ENCODE measurements at places on chromosomes 5 and 9.

- no peak for DNase-seq
- H3K4me1 ChIP-seq, result no peaks in the 10 kb centered on the region
- no peaks in the 10 kb centered on the region for H3K36me3 ChIP-seq
- peak overlapping the region; percentile 26 for H3K27ac ChIP-seq
- H3K27me3 ChIP-seq, result peaks cover 4% of the 10 kb centered on the region
Measured at GRCh38 chr9:131076347-131077195, 19.8 kb upstream of the AIF1L start.

DNA sequence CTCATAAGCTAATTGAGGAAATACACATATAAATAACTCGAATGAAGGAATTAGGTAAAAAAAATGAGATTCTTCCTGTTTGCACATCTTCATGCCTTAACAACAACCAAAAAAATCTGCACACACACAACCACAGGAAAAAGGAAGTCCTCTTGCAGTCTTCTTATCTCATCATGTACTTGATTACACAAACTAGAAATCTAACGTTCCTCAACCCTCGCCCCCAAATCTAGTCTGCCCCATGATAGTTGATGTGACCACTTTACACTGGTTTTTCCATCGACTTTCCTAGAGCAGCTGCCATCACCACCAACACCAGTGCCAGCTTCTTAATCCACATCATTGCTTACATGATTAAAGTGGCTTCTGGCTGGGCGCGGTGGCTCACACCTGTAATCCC is 31.2 kb upstream of the RNU6ATAC start:
- H3K4me3 ChIP-seq, result no peak overlapping the region
- H3K36me3 ChIP-seq, result no peaks in the 10 kb centered on the region
- no peak for DNase-seq
- H3K27me3 ChIP-seq, result peaks cover 40% of the 10 kb centered on the region
- no peak overlapping the region for H3K27ac ChIP-seq

GRCh38 chr5:86570427-86571083 is 47.2 kb upstream of the COX7C start:
- no peaks in the 10 kb centered on the region for H3K36me3 ChIP-seq
- peaks cover 2% of the 10 kb centered on the region for H3K27me3 ChIP-seq
- peak overlapping the region; percentile 66 for H3K27ac ChIP-seq
- H3K4me3 ChIP-seq, result no peak overlapping the region
- DNase-seq, result no peak
- H3K4me1 ChIP-seq, result no peaks in the 10 kb centered on the region

DNA sequence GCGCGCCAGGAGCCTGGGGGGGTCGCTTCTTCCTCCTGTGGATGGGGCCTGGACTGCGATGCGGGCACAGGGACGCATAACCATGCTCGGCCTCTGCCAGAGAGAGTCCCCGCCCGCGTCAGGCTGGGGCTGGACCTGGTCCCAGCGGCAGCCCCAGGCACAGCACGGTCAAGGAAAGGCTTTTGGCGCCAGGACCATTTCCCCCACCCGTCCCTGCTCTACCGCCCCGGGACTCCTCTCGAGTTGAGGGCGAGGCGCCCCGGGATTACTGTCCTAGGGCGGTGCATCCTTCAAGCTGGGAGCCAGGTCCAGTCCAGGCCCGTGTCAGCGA is 341 bp downstream of the MXD3 start:
- H3K4me3 ChIP-seq, result peak overlapping the region; percentile 90
- H3K27me3 ChIP-seq, result no peaks in the 10 kb centered on the region
- H3K27ac ChIP-seq, result peak overlapping the region; percentile 39
- peak; percentile 51 for DNase-seq
- H3K36me3 ChIP-seq, result peaks cover 15% of the 10 kb centered on the region
- peaks cover 44% of the 10 kb centered on the region for H3K4me1 ChIP-seq

- DNase-seq, result no peak
- H3K4me3 ChIP-seq, result no peak overlapping the region
- H3K27me3 ChIP-seq, result peaks cover 13% of the 10 kb centered on the region
- no peaks in the 10 kb centered on the region for H3K4me1 ChIP-seq
Measured at GRCh38 chr9:16912197-16912596, 41.7 kb upstream of the BNC2 start.

GRCh38 chr5:1901061-1901460 is 18.3 kb upstream of the IRX4 start:
- DNase-seq, result no peak
- H3K4me1 ChIP-seq, result no peaks in the 10 kb centered on the region
- H3K27ac ChIP-seq, result no peak overlapping the region
- no peak overlapping the region for H3K4me3 ChIP-seq
- no peaks in the 10 kb centered on the region for H3K36me3 ChIP-seq

DNA sequence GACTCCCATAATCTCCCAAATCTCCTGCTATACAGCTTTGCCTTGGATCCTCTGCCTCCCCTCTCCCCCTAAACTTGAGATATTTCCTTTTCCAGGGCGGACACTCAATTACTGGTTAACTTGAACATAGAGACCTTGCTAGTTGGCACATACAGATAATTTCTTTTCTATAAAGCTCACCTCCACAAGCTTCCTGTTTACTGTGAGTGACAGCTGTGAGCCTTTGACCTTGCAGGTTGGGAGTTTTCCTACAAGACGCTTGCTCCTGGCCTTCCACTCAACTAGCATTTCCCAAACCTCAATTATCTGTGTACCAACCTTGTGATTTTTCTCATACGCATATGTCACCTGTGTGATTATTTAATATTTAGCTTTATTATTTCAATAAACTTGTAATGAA is 114.5 kb downstream of the GNA14 start:
- no peak for DNase-seq
- peaks cover 10% of the 10 kb centered on the region for H3K36me3 ChIP-seq
- H3K4me3 ChIP-seq, result no peak overlapping the region
- H3K27ac ChIP-seq, result peak overlapping the region; percentile 43
- H3K27me3 ChIP-seq, result peaks cover 2% of the 10 kb centered on the region

DNA sequence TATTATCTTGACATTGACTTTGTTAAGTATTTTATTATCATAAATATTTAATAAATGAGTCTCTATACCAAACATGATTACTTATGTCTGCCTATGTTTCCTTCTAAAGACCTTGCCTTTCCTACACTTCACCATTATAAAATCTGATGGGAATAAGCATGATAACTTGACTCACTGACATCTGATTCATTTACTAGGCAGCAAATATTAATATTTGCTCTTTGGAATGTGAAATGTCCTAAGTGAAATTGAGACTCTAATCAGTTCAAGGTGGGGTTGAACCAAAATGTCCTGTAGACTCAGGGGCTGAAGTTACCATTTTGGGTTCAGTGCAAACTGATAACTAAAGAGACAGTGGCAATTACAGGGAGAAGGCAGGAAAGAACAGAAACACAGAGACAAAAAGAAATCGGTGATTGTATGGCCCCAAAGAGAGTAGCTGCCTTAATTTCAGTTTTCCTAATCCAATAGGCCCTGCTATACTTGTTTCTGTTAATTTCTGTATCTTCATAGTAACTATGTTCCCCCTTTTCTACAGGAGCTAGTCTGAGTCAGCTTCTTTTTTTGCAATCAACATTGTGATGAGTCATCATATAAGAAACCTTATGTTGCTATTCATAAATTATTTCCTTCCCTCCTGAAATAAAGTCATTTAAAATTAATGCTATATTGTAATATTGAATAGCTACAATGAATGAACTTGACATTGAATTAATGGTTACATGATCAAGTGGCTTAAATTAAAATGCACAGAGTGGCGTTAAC is 296.8 kb downstream of the PDE4D start:
- H3K36me3 ChIP-seq, result no peaks in the 10 kb centered on the region
- no peak for DNase-seq
- no peaks in the 10 kb centered on the region for H3K27me3 ChIP-seq
- no peak overlapping the region for H3K27ac ChIP-seq
- no peak overlapping the region for H3K4me3 ChIP-seq

DNA sequence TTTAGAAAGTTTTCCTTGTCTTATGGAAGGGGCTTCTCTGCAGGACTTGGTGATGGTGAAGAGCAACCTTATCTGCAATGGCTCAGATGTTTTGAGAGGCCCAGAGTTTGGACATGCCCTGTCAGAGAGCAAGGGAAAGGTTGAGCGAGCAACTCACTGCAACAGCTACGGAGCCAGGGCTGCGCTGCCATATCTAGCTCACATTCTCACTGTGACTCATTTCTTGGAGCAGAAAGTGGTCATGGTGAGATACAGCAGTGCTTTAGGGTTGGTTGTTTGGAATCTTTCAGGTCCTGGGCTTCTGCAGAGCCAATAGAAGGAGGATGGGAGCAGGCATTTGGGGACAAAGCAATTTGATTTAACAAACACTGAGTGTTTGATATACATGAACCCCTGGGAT is 12.3 kb downstream of the GLRA1 start:
- H3K36me3 ChIP-seq, result no peaks in the 10 kb centered on the region
- peak overlapping the region; percentile 8 for H3K27ac ChIP-seq
- H3K4me1 ChIP-seq, result no peaks in the 10 kb centered on the region
- peaks cover 12% of the 10 kb centered on the region for H3K27me3 ChIP-seq
- no peak for DNase-seq

DNA sequence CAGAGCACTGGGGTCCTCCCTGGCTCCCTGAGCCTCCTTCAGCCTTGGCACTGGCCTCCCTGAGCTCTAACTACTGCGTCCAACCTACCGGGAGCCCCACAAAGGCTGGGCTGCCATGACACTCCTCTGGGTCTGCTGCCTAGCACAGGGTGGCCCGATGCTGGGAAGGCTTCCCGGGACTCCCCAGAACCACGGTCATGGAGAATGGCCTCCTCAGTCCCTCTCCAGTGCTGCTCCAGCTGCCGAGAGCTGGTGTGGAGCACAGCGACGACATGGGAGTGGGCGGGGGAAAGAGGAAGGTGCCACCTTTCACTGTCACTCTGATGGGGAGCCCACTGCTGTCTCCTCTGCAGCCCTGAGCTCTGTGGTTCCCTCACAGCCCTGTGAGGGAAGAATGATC is 61.5 kb upstream of the RNF130 start:
- DNase-seq, result no peak
- no peak overlapping the region for H3K4me3 ChIP-seq
- peaks cover 15% of the 10 kb centered on the region for H3K27me3 ChIP-seq
- peaks cover 23% of the 10 kb centered on the region for H3K4me1 ChIP-seq

DNA sequence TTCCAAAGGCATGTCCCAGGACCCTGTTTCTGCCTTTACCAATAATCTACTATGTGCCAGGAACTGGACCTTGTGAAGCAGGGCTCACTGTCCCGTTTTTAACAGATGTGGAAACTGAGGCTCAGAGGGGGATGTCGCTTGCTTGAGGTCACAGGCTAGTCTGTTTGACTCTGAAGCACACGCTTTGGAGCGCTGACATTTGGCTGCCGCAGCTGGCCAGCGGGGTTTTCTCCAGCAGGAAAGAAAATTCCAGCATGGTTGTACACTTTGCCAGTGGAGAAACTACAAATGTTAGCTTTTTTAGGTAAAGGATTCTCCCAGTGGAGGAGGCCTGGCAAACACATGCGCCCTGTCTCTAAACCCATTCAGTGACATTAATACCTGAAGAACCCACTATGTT is 50.5 kb downstream of the SH3PXD2B start:
- H3K4me3 ChIP-seq, result peak overlapping the region; percentile 61
- no peaks in the 10 kb centered on the region for H3K27me3 ChIP-seq
- no peak for DNase-seq
